ENCODE measurements at places on chromosomes 7 and 10.

DNA sequence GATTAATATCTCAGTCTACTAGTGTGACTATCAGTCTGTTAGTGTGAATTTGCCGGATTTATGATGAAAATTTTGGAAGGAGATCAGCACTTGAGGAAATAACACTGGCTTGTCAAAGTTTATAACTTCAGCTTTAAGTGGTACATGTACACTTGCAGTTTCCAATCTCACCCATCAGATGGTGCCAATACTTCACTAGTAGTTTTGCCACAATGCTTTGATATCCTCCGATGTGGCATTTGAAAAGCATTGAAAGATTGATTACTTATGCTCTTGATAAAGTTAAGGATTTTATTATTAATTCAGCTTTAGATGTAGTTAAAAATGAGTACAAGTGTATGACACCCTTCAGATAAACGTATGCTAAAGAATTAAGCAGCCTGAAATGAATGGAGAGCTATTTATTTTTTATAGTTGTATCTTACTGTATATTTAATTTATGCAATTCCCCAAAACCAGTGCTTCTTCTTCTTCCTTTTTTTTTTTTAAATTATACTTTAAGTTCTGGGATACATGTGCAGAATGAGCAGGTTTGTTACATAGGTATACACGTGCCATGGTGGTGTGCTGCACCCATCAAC, 98.2 kb downstream of the ANLN start:
- DNase-seq = peak; percentile 24

GRCh38 chr7:143147070-143147469, 15.2 kb downstream of the PIP start:
- no peak for DNase-seq

DNA sequence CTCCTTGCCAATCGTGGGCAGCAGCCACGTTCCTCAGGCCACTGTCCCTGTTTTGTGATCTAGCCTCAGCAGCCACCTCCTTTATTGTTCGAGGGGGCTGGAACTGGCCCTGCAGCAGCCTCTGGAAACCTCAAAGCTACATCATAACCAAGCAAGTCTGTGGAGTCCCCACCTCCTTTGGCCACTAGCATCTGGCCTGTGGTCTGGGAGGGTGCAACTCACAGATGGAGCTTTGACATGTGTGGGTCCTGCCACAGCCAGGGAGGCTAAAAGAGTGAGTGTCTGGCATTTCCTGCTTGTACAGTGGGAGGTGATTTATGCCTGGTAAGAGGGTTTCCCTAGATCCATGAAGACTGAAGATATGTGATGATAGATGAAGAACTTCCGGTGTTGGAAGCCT, 32.3 kb upstream of the NUB1 start:
- no peak for DNase-seq

DNA sequence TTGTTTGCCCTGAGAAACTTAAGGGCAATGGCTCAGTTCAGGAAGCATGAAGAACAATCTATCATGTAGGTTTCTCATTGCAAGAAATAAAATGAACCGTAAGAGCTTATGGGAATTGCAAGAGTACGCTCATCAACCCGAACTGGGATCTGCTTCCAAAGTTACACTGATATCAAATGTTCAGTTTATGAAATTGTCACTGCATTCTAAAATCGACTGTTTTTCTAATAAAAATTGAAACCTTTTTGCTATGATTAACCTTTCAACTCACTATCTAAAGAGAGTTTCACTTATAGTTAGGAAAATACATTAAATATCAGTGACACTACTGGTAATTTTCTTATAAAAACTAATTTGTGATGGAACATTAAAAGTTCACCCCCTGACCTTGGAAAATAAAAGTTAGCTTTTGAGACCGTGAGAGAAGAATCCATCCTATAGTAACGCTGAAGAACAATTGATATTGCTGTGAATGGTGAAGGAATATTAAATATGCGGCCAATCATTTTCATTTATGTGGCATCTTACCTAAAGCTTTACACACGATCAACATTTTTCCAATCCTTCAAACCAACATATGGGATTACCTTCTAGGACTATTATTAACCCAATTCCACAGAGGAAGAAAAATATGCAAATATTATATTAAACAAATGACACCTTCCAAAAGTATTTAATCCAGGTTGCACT, 2.2 kb downstream of the MEOX2 start:
- DNase-seq = no peak

- no peak for DNase-seq
Measured at GRCh38 chr10:57963546-57963945, 304.1 kb downstream of the IPMK start.

Measured in AG09319 (cell line).